ENCODE measurements at places on chromosomes 11 and 22.

DNA sequence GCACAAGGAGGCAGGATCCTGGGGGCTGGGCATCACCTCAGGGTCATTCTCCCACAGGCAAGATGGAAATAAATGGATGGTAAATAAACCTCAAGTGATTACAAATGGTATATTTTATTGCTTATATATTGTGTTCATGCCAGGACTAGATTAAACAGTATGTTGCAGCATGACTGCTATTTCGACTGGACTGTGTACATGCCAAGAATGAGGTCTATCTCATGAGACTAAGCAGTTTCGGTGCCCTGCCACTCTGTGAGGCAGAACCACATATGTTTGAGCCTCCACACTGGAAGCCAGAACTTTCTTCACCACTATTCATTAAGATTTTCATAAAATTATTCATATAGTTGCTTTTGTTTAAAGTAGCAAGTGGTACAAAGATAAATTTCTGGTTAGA is 140.2 kb downstream of the DDX10 start:
- DNase-seq: no peak

DNA sequence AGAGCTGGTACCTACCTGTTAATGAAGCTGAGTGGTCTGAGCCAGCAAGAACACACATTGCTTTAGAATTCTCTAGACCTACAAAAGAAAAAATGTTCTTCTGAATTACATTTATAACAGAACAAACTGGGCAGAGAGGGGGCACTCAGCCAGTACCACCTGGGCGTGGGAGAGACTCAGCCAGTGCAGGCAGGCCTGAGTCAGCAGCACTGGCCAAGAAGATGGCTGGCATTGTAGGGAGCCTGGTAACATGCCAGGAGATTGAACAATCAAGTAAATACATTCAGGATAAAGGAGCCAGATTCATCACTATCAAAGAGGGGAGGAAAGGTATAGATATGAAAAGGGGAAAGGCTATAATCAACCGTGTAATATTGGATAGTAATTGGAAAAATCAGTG is 19.9 kb downstream of the SERGEF start:
- DNase-seq: no peak

DNA sequence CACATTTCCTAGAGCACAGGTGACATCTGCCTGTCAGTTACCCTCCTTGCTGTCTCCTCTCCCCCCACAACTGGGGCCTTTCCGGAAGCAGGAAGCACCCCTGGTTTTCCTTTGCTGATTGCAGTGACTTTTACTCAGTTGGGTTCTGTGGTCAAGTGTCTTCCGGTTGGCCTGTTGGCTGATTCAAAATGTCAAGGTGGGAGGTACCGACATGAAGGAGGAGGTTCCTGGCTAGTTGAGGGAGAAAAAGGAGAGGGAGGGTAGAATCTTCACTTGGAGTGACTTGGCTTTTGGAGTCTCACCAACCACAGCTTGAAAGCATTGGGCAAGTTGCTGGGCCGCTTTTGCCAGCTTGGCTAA is 9.3 kb upstream of the ADAMTS15 start:
- peak; percentile 25 for DNase-seq

DNA sequence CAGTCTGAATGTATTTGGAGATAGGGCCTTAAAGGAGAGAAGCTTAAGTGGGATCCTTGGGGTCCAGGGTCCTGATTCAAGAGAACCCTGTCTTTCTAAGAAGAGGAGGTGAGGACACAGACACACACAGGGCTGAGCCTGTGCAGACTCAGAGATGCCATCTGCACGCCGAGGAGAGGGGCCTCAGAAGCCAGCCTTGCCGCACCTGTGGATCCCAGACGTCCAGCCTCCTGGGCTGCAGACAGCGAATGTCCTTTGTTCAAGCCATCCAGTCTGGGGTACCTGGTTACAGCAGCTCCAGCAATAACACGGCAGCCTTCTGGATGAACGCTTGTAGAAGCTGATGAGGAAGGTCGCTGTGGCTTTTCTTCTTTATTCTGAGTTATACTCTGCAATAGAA is 1086.1 kb downstream of the BRD1 start:
- no peak for DNase-seq

GRCh38 chr11:60343094-60343704 is 16.1 kb downstream of the MS4A6E start:
- DNase-seq: peak; percentile 24

DNA sequence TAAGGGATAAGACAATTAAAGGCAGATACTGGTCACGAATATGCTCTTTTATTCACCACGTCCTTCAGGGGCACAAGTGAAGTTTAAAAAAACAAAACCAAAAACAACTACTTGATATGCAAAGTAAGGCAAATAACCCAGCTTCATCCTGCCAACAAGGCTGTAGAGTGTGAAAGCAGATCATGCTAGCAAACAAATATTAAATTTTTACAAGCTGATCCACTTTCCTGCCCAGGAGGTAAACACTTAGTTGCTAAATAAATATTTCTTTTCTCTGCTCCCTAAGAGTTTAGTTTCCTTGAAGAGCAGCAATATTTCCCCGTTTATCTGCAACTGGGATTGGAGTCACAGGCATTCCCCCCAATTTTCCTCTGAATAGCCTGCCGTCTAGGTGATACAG is 300.2 kb downstream of the LARGE1 start:
- no peak for DNase-seq

DNA sequence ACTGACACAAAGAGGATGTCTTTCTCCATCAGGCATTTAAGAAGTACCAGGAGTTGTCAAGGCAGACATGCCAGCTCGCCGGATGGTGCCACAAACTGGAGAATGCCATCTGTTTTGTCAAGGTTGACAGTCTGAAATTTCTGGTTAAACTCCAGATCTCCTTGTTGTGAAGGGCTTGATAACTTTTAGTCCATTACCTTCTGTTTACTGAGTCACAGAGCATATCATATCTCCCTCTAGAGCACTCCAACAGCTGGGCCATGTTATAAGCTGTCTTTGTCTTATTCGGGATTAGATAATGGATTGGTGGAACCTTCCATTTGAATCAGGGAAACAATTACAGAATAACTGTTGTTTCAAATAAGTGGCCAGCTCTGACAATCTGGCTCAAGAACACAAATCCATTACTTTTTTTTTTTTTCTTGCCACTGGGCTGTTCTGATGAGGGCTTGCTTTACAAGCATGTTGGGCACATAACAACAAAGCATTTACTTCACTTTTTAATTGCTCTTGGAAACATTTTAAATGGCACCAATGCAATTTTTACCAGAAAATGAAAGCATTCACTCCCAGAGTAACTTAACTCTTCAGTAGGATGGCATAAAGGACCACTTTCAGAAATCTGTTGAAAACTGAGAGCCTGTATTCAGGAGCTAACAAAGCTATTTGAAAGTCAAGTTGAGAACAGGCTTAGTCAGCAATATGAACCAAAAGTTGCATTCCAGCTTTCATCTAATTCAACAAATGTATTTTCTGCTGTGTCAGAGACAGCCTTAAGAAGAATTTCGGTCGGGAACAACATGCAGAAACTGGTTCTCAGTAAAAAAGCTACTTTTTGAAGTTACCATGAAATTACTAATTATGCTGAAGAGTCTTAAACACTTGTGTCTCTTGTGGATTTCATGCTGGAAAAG is 227.6 kb upstream of the PITPNB start:
- no peak for DNase-seq

GRCh38 chr11:14334893-14335292 is 24.1 kb downstream of the RRAS2 start:
- DNase-seq: no peak

DNA sequence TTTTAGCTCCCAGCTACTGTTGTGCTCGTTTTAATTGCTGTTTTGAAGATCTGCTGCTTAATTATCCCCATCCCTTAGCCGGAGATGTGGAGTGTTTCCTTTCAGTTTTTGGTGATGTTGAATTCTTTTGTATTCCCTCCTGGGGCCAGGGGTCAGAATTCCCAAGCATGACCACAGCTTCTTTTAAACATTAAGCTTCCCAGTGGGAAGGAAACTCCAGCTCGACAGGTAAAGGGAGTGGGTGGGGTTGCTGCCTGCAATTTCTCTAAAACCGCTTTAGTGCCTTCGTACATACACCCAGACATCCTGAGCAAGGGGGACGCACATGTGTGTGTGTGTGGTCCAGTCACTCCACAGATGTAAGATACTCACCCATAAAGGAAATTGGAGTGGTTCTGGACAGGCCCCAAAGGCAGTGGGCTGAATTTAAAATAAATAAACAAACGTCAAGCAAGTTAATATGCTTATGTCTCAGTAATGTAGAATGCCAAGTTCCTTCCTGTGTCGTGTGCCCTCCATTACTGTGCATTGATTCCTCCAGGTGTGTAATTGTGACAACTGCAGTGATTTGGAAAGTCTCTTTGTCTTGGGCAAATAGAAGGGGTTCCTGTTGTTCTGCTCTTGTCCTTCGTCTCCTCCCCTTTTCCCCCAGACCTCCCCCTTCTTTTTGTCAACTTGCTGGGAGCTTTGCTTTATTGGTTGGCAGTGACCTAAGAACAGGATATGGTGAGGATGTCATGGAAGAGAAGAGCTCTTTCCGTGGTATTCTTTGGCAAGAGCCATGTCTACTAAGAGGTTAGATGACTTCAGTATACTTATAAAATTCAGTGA is 19.2 kb upstream of the ADSL start:
- peak; percentile 49 for DNase-seq

DNA sequence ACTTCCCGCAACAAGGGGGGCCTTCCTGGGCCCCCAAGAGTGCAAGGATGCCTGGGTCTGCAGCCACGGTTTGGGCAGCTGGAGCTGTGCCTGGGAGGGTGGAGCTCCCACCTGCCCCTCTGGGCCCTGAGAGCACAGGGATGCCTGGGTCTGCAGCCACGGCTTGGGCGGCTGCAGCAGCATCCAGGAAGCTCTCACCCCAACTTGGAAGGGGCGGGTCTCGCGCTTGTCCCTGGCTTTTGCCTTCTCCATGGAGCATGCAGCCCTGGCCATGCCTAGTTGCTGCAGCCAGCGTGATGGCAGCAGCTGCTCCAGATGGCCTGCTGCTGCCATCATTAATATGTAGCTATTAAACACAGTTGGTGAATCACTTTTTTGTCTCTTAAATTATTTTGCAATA is 35.4 kb downstream of the NAGA start:
- no peak for DNase-seq

DNA sequence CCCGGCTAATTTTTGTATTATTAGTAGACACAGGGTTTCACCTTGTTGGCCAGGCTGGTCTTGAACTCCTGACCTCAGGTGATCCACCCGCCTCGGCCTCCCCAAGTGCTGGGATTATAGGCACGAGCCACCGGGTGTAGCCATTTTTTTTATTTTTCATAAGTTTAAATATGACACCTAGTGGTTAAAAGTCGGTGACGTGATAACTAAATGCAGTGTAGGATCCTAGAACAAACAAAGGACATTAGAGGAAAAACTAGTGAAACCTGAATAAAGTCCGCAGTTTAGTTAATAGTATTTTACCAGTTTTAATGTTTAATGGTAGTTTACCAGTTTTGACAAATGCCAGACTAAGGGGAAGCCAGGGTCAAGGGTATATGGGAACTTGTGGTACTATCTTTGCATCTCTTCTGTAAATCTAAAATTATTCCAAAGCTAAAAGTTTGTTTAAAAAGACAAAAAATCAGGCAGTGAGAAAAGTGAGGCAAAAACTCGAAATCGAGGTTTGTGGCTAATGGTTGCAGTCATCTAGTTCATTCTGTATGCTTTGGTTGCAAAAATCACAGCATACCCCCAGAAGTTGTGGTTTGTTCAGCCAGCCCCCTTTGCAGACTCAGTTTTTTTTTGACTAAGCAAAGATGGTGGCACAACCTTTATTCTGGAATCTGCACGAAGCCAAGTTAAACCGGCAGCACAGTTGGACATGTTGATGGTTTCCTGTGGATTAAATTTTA is 29.6 kb downstream of the TOM1 start:
- no peak for DNase-seq

DNA sequence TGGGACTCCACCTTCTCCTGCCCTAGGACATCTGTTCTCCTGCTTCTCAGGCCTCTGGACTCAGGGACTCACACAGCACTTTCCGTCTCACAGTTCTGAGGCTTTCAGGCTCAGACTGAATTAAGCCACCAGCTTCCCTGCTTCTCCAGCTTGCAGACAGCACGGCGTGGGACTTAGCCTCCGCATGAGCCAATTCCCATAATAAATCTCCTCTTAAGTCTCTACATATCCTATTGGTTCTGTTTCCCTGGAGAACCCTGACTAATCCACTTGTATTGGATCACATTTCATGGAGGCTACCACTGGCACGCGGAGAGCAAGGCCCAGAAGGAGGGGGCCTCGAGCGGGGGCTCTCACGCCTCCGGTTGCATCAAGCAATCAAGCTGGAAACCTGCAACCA is 1313.6 kb downstream of the TBC1D22A start:
- DNase-seq: no peak

GRCh38 chr11:31783252-31783651 is 27.9 kb downstream of the PAX6 start:
- no peak for DNase-seq

DNA sequence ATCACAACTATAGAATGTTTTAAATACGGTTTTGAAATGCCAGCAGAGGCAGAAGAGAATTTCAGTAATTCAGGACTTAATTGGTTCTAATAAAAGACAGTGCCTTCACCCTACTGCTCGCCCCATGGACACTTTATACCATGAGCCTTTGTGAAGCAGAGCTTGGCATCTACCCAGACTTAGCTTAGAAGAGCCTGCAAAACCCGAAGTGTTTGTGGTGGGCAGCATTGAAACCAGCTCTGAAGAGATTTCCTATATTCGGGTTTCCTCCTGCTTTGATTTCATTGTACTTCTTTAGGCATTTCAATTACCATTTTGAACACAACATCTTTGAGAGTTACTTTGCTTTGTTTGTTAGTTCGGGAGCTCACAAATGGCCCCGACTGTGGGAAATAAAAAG is 185.1 kb upstream of the MTNR1B start:
- no peak for DNase-seq

GRCh38 chr22:27181537-27181936 is 524.1 kb downstream of the MIAT start:
- no peak for DNase-seq

DNA sequence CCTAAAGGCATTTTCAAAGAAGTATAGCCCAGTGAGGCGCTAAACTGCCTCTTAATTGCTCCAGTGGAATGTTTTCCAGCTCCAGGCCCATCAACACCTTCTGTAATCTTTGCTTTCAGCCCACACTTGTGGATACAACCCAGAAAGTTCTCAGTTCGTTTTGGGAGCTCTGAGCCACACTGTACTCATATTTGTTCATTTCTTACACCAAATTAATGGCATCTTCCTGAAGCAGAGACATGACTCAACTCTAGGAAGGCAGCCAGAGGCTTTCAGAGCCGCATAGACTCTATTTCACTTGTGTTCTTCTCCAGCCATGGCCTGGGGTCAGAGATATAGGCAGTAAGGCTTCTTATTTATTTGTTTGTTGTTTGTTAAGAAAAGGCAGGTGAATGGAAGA is 175.5 kb upstream of the NCAM1 start:
- no peak for DNase-seq

DNA sequence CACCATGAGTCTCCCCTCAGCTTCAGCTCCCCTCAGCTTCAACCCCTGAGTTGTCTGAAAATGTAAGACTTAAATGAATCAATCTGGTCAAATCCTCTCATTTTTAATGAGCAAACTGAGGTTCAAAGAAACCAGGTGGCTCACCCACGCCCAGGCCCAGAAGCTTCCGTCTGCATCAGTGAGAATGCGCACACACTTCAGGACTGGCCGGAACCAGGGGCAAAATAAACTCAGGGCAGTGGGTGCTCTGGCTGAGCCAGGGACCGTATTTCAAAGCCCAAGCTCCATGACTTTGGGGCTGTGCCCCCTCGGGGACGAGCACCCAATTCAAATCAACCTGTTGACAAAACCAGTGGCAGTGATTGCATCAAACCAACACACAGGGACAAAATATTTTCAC is 3.1 kb downstream of the SULT4A1 start:
- no peak for DNase-seq
